ENCODE measurements at places on chromosomes 4 and X. TPM values are rescaled to one million over a fixed set of nuclear protein-coding genes. Genes with fewer than 3 reads are reported as not detected.

The XAGE1B gene
- total RNA-seq = not detected

The CXCL1 gene
- total RNA-seq = 5.2 TPM

The FREM3 gene
- not detected for total RNA-seq

The GRID2 gene
- total RNA-seq = 0.63 TPM

The TRPC5OS gene
- total RNA-seq = not detected
